Activated B cell treated with CpG ODN at 0.5 μM for 24 hours (primary cell): ENCODE measurements at places on chromosomes 5 and 9. TPM values are rescaled to one million over a fixed set of nuclear protein-coding genes. Genes with fewer than 3 reads are reported as not detected.
A peak's percentile ranks its signal among the peaks of the same experiment; 100 is the strongest.

DNA sequence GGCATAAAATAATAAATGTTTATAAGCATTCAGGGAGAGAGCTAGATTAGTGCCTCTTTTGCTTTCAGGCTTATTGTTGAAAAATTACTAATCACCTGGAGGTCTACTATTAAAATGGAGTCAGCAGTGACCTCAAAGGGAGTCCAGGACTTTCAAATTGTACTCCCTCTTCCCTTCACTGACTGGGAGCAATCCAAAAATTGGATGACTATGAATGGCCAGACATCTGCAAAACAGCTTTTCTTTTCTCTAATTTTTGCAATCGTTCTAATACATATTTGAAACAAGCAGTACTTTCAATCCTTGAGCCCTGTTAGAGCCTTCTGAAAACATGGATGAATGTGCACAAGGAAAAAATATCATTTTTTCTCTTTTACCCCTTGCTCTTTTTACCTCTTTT, 461.8 kb downstream of the TMEM232 start:
- no peak for DNase-seq
- H3K4me1 ChIP-seq: no peaks in the 10 kb centered on the region
- H3K27ac ChIP-seq: no peak overlapping the region

- peaks cover 94% of the 10 kb centered on the region for H3K36me3 ChIP-seq
- H3K4me1 ChIP-seq: no peaks in the 10 kb centered on the region
- H3K27ac ChIP-seq: no peak overlapping the region
- no peaks in the 10 kb centered on the region for H3K27me3 ChIP-seq
These were observed 24.5 kb downstream of the DDX31 start for GRCh38 chr9:132645306-132645705.

GRCh38 chr9:110850401-110851135, 182.0 kb downstream of the MUSK start:
- H3K36me3 ChIP-seq: no peaks in the 10 kb centered on the region
- H3K4me1 ChIP-seq: no peaks in the 10 kb centered on the region
- H3K27me3 ChIP-seq: no peaks in the 10 kb centered on the region
- H3K27ac ChIP-seq: no peak overlapping the region

DNA sequence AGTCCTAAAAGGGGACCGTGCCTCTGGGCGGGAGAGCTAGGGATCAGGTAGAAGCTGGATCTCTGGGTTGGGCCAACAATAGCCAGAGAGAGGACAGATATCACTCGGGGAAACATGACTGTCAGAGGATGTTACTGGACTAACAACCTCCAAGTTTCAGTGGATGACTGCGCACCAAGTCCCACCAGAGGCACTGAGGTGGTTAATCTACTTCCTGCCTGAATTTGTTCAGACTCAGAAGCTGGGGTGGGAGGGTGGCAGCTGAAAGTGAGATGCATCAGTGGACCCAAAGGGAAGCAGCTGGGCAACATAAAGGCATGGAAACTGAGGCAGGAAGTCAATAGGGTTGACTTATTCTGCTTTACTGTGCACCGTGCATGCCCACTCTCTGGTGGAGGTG, 130.1 kb upstream of the SLC44A1 start:
- H3K4me1 ChIP-seq: peaks cover 19% of the 10 kb centered on the region
- no peak overlapping the region for H3K27ac ChIP-seq
- no peak overlapping the region for H3K4me3 ChIP-seq
- DNase-seq: no peak
- peaks cover 3% of the 10 kb centered on the region for H3K27me3 ChIP-seq

- peaks cover 3% of the 10 kb centered on the region for H3K27me3 ChIP-seq
- H3K4me1 ChIP-seq: no peaks in the 10 kb centered on the region
- H3K4me3 ChIP-seq: no peak overlapping the region
- no peak for DNase-seq
- H3K36me3 ChIP-seq: no peaks in the 10 kb centered on the region
These were observed 111.9 kb upstream of the MTAP start for GRCh38 chr9:21690561-21690960.

DNA sequence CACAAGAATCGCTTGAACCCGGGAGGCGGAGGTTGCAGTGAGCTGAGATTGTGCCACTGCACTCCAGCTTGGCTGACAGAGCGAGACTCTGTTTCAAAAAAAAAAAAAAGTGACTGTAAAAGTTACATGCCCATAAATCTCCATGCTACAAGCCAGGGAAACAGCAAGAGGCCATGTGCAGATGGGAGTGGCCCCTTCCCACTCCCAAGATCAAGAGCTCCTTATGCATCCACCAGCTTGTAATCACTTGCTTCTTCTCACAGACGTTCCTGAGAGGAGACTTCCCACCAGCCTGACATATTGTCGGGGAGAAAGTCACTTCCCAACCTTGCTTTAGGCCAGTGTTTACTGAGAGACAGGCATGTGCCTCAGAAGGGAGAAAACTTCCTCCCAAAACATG, 45.6 kb upstream of the N4BP3 start:
- H3K27me3 ChIP-seq: peaks cover 5% of the 10 kb centered on the region
- no peak overlapping the region for H3K4me3 ChIP-seq
- no peak for DNase-seq
- peaks cover 28% of the 10 kb centered on the region for H3K4me1 ChIP-seq
- H3K27ac ChIP-seq: no peak overlapping the region

DNA sequence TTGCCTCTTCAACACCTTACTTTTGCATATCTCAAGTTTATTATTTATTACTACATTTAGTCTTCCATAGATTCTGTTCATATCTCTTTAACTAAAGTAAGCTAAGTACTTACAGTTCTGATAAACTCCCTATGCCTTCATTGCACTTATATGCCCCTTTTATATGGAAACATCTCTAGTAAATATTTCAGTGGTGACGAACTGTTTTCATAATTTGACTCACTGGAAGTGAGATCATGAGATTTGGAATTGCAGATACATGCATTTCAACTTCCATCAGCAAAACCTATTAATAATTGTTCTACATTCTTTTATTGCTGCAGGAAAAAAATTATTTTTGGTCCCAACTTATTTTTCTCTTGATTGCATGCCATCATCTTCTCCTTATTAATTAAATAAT, 263.5 kb downstream of the CD180 start:
- no peak for DNase-seq
- no peaks in the 10 kb centered on the region for H3K36me3 ChIP-seq
- H3K27ac ChIP-seq: no peak overlapping the region
- H3K27me3 ChIP-seq: peaks cover 6% of the 10 kb centered on the region

GRCh38 chr5:55509796-55510522, 24.8 kb downstream of the PLPP1 start:
- no peak overlapping the region for H3K4me3 ChIP-seq
- H3K27ac ChIP-seq: no peak overlapping the region
- no peaks in the 10 kb centered on the region for H3K27me3 ChIP-seq
- no peaks in the 10 kb centered on the region for H3K4me1 ChIP-seq
- no peaks in the 10 kb centered on the region for H3K36me3 ChIP-seq
- DNase-seq: no peak

DNA sequence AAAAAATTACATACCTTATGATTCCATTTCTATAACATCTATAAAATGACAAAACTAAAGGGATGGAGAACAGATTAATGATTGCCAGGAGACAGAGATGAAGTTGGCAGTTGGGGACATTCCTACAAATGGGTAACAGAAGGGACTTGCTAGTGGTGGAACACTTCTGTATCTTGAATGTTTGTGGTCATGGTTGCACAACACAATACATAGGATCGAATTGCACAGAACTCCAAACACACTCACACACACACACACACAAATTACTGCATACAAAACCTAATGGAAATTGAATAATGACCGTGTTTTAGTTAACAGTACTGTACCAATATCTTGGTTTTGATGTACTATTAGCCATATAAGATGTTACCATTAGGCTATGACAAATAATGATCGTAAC, 330.7 kb upstream of the POU5F2 start:
- H3K27me3 ChIP-seq: no peaks in the 10 kb centered on the region
- no peak for DNase-seq
- H3K4me3 ChIP-seq: no peak overlapping the region
- peaks cover 12% of the 10 kb centered on the region for H3K4me1 ChIP-seq
- H3K36me3 ChIP-seq: peaks cover 30% of the 10 kb centered on the region

GRCh38 chr5:10583663-10584572, 20.0 kb downstream of the ANKRD33B start:
- no peak for DNase-seq
- H3K4me3 ChIP-seq: peak overlapping the region; percentile 61
- H3K36me3 ChIP-seq: peaks cover 38% of the 10 kb centered on the region
- peak overlapping the region; percentile 51 for H3K27ac ChIP-seq
- no peaks in the 10 kb centered on the region for H3K27me3 ChIP-seq
- peaks cover 97% of the 10 kb centered on the region for H3K4me1 ChIP-seq

DNA sequence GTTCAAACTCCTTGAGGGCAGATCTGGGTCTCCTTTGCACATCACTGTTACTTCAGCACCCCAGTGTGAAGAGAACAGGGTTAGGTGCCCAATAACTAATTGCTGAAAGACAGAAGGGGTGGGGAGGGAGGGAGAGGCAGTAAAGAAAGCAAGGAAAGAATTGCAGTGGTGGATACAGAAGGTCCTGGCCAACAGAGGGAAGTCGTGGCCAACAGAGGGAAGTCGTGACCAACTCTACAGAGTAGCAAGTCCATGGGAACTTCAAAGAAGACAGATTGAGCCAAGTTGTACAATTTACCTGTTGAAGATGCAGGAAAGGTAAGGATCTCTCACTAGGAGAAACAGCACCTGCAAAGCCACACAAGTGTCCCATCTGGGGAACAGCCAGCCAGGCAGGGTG, 27.0 kb downstream of the CCNJL start:
- peaks cover 5% of the 10 kb centered on the region for H3K27me3 ChIP-seq
- no peak overlapping the region for H3K27ac ChIP-seq
- no peak for DNase-seq
- H3K4me1 ChIP-seq: no peaks in the 10 kb centered on the region
- no peak overlapping the region for H3K4me3 ChIP-seq

DNA sequence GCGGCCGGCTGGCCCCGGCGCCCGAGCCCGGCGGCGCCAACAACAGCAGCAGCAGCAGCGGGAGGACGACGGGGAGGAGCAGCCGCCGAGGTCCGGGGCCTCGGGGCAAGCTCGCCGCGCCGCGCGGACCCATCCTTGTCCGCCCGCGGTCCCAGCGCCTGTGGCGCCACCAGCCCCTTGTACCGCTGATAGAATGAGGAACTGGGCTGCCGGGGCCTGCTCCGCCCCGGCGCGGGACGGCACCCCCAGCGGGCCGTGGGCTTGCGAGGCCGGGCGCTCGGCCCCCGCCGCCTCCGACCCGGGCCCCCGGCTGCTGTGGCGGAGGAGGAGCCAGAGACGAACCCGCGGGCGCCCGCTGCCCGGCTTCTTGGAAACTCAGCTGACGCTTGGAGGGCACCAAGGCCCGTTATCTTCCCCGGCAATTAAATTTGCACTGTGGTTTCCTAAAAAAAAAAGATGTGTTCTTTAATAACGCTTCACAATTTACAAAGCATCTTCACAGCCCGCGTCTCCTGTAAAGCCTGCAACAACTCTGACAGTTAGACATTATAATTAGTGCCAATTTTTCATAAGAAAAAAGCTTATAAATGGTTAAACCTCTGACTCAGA, at the start of gene ARSB:
TSS of gene ARSB (minus strand) at position 195 of the 609 bp plus-strand sequence. CDS start at position 133, 62 bp downstream.
- H3K4me3 ChIP-seq: peak within 1 kb of the TSS; percentile 90
- peak within 1 kb of the TSS; percentile 96 for H3K27ac ChIP-seq
- peaks cover 7% of the 10 kb centered on the region for H3K36me3 ChIP-seq
- no peaks in the 10 kb centered on the region for H3K27me3 ChIP-seq

- H3K36me3 ChIP-seq: peaks cover 88% of the 10 kb centered on the region
- H3K4me3 ChIP-seq: no peak overlapping the region
- H3K27ac ChIP-seq: peak overlapping the region; percentile 53
- DNase-seq: no peak
- H3K4me1 ChIP-seq: peaks cover 17% of the 10 kb centered on the region
These were observed 51.7 kb downstream of the JADE2 start for GRCh38 chr5:134577022-134577795.

DNA sequence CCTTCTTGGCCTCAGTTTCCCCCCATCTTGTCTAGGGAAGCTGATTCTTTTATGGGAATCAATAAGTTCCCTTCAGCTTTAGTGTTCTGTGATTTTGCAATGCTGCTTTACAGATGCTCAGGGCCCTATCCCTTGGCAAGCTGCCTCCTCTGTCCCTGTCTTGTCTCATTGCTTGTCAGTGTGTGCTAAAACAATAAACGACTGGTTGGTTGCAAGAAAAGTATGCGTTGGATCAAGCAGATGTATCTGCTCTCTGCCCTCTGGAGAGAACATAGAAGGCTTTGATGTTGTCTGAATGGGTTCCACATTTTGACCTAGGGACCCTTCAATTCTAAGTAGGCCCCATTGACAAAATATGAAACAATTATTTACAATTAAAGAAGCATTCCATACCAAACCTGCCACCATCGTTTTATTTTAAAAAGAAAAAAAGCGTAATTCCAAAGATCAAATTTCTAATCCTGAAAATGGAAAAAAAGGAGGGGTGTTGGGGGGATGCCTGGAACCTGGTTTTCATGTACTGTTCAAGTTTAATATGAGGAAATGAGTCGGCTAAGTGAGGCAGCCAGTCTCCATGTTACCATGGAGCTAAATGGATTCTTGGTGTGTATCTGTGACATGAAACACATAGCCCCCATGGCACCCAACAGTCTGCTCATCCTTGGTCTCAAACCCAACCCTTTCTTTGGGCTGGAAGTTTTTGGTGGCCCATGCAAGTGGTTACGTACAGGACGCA, 31.2 kb upstream of the TARS1 start:
- H3K36me3 ChIP-seq: no peaks in the 10 kb centered on the region
- H3K27me3 ChIP-seq: peaks cover 2% of the 10 kb centered on the region
- no peak overlapping the region for H3K4me3 ChIP-seq
- H3K27ac ChIP-seq: no peak overlapping the region
- no peak for DNase-seq

GRCh38 chr9:92764381-92764987, at the start of gene BICD2:
BICD2 (minus strand) TSS chr9:92764833; CDS start chr9:92764744, 89 bp downstream.
- DNase-seq: no peak
- H3K4me3 ChIP-seq: peak within 1 kb of the TSS; percentile 98
- peaks cover 57% of the 10 kb centered on the region for H3K4me1 ChIP-seq
- peaks cover 2% of the 10 kb centered on the region for H3K36me3 ChIP-seq
- H3K27me3 ChIP-seq: no peaks in the 10 kb centered on the region

DNA sequence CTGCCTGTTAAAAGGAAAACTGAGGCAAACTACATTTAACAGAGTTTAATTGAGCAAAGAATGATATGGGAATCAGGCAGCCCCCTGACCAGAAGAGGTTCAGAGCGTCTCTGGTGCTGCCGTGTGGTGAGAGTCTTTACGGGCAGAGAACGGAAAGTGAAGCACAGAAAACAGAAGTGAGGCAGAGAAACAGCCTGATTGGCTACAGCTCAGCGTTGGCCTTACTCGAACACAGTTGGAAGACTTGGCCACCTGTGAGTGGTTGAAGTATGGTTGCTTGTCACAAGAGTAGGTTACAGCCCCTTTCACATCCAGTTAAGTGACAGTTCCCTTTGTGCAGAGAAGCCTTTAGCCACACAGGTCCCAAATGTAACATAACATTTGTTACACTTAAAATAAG, 16.9 kb upstream of the FBP1 start:
- H3K27ac ChIP-seq: peak overlapping the region; percentile 90
- no peaks in the 10 kb centered on the region for H3K27me3 ChIP-seq
- peak; percentile 36 for DNase-seq
- H3K36me3 ChIP-seq: no peaks in the 10 kb centered on the region

LMBRD2 gene
- 6.4 and 8.9 TPM in 2 replicates for total RNA-seq

CDH9 gene
- not detected in 2 replicates for total RNA-seq

SIT1 gene
- total RNA-seq: 27.5 and 28.0 TPM in 2 replicates

SMIM3 gene
- total RNA-seq: 0.22 TPM in 1 of 2 replicates, not detected in the other

PLAC8L1 gene
- total RNA-seq: 0.37 and 0.78 TPM in 2 replicates

ACTBL2 gene
- total RNA-seq: not detected in 2 replicates

WNK2 gene
- 0.24 TPM in 1 of 2 replicates, not detected in the other for total RNA-seq

CDH6 gene
- not detected in 2 replicates for total RNA-seq

CARTPT gene
- not detected in 2 replicates for total RNA-seq

GFI1B gene
- 0.07 and 0.38 TPM in 2 replicates for total RNA-seq
